ENCODE measurements at places on chromosomes 5 and 9.
A peak's percentile ranks its signal among the peaks of the same experiment; 100 is the strongest.

DNA sequence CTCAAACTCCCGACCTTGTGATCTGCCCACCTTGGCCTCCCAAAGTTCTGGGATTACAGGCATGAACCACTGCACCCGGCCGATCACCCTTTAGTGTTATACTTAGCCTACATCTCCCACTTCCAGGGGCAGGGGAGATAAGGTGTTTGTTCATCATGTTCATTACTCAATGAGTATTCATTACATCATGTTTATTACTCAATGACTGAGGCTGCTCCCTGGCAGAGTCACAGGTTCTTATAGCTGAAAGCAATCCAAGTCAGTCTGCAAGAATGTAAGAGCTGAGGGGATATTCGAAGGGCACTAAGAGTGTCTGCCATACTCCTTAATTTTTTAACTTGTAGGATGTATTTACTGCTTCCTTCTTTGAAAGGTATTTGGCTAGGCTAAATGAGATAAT is 214.2 kb downstream of the SPATA31D1 start:
- no peak for DNase-seq

GRCh38 chr5:135398855-135399793 is at the start of gene MACROH2A1:
Gene MACROH2A1 (minus strand): TSS chr5:135399231. CDS start chr5:135389093, 10,138 bp downstream.
- DNase-seq, result no peak

- no peak for DNase-seq
Observed at GRCh38 chr9:6239694-6240093, 24.1 kb downstream of the IL33 start.

- DNase-seq, result no peak
Observed at GRCh38 chr9:121651295-121652020, at the start of gene DAB2IP. Gene DAB2IP (plus strand): TSS chr9:121651634. CDS start chr9:121651776, 142 bp downstream.

DNA sequence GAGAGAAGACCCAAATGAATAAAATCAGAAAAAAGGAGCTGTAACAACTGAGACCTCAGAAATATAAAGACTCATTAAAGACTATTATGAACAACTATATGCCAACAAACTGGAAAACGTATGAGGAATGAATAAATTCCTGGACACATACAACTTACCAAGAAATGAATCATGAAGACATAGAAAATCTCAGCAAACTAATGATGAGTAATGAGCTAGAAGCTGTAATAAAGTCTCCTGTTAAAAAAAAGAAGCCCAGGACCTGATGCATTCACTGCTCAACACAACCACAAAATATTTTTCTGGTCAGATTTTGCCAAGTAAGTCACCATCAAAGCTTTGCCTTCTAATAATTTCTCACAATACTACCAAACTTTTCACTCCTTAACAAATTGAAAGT is 666.7 kb downstream of the LRRC70 start:
- DNase-seq, result no peak

- DNase-seq, result no peak
Observed at GRCh38 chr5:6979061-6979460, 265.8 kb downstream of the TENT4A start.

- peak; percentile 5 for DNase-seq
Observed at GRCh38 chr5:172640822-172641358, at the start of gene NEURL1B. Gene NEURL1B (plus strand): TSS chr5:172641263. CDS start chr5:172641407, 144 bp downstream.

- DNase-seq, result no peak
Observed at GRCh38 chr5:55636683-55637082, 75.4 kb downstream of the SLC38A9 start.

DNA sequence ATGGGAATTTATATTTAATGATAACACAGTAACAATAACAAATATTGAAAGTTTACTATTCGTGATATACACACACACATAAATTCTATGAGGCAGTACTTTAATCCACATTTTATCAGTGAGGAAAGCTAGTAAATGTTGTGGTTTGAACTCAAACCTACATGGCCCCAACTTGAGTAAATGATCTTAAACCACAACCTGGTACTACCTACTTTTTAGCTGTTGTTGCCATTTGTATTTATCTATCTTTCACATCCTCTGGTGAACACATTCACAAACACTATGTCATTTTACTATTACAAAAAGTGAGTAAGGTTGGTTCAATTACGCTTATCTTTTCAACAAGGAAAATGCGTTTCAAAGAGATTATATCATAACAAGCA is 186.1 kb downstream of the SMC2 start:
- DNase-seq, result no peak

- no peak for DNase-seq
Observed at GRCh38 chr5:123681061-123681460, 169.1 kb downstream of the CSNK1G3 start.

DNA sequence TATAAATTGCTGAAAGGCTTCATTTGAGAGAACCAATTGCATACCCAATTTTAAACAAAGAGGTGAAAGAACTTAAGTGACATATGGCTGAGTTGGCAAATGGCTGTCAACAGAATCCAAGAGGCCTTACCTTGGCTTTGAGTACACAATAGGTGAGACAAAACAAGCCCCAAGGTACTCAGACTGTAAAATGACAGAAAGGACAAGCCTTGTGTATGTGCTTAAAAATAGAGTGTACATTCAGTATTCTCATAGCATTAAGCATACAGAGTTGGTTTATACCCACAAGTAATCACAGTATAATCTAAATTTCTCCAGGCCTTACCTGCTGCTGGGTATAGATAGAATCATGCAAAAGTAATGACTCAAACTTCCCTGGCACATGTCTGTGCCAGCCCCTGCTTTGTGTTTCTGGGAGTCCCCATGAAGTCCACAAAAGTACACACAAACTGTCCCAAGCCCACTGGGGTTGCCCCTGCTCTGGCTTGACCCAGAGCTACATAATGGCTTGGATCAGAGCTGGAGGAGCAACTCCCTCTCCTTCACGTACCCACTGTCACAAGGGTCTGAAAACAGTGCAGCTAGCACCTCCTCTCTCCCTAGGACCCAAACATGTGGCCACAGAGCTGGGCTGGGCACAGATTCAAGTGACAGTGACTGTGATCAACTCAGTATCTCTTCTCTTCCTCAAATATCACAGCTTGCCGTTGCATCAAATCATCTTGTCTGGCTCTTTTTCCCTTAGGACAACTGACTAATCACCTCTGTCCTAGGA is 250.8 kb downstream of the ENC1 start:
- no peak for DNase-seq

DNA sequence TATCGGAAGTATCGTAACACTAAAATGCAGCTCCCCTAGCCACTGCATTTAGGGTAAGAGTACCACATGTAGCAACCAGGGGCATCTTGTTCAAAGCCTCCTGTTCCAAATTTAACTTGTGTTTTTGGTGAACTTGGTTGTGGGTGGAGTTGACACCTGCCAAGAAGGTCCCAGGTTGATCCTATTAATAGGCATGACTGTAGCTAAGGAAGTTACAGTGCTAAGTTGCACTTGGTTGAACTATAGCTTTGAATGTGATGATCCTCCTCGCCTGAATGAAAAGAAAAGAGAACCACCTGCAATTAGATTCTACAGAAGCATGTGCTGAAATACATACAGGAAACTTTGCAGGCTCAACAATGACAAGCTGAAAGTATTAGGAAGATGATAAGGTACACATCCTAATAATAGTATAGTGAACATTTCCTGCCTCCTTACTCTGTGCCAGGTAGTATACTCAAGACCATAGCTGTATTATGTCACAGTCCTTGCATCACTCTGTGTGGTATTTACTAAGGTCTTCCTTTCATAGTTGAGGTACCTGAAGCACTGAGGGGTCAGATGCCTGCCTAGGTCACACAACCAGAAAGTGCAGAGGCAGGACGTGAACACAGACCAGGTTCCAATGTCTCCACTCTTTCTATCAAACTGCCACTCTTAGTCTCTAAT is 64.5 kb upstream of the PIP5K1B start:
- DNase-seq, result no peak

- no peak for DNase-seq
Observed at GRCh38 chr9:15416880-15417279, 5.8 kb upstream of the SNAPC3 start.

DNA sequence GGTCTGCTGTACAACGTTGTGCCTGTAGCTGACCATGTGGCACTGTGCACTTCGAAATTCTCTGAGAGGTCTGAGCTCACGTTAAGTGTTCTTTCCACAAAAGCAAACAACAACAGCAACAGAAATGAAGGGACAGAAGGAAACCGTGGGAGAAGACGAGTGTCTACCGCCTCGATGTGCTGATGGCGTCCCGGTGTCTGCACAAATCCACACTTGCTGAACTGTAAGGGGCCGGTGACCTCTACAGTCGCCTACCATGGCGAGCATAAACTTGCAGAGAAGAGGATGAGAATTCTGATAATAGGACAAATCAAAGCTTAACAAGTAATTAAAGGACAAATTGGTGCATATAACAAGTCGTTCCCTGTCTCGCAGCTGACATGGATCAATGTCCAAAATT is 114.0 kb downstream of the ADAMTS2 start:
- no peak for DNase-seq

GRCh38 chr5:139443831-139444453 is 4.6 kb upstream of the DNAJC18 start:
- no peak for DNase-seq

- no peak for DNase-seq
Observed at GRCh38 chr5:9302218-9302617, 243.7 kb downstream of the SEMA5A start.

GRCh38 chr9:110028676-110029075 is 179.3 kb downstream of the C9orf152 start:
- no peak for DNase-seq

GRCh38 chr9:94773655-94774054 is 47.2 kb downstream of the AOPEP start:
- DNase-seq, result no peak

GRCh38 chr5:18311266-18311665 is 677.0 kb downstream of the TAF11L14 start:
- DNase-seq, result no peak

- no peak for DNase-seq
Observed at GRCh38 chr5:139276426-139276825, 17.1 kb upstream of the MATR3 start.

Data from HS-27A (cell line).